HTR-8/SVneo (cell line): ENCODE measurements at places on chromosomes 6 and 20.
A peak's percentile ranks its signal among the peaks of the same experiment; 100 is the strongest.

DNA sequence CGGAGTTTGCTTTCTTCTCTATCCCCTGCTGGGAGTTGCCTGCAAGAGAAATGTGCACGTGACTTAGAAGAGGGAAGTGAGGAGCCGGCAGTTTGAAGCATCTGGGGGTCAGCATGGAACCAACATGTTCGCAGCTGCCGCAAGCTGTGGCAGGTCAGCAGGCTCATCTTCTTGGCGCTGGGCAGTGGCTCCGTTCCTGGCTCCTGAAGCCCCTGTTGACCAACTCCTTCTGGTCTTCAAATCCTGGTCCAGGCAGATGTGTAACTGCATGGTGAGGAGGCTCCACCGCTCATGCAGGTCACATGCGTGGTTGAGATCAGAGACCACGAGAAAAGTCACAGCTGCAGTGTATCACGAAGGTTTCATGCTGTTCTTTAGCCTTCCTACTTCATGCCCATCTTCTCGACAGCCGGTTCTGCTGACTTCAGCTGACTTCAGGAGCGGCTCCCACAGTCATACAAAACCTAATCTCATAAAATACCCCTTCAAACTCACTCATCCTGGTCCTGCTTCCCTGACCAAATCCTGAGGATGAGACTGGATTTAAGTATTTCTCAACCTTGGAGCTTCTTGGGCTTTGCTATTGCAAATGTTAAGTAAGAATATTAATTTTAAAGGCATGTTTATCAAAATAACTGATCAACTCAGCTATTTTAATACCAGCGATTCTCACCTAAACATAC lies 44.9 kb upstream of the BCAS1 start:
- DNase-seq: no peak

GRCh38 chr20:25006431-25007167 lies 14.0 kb upstream of the APMAP start:
- DNase-seq: no peak

DNA sequence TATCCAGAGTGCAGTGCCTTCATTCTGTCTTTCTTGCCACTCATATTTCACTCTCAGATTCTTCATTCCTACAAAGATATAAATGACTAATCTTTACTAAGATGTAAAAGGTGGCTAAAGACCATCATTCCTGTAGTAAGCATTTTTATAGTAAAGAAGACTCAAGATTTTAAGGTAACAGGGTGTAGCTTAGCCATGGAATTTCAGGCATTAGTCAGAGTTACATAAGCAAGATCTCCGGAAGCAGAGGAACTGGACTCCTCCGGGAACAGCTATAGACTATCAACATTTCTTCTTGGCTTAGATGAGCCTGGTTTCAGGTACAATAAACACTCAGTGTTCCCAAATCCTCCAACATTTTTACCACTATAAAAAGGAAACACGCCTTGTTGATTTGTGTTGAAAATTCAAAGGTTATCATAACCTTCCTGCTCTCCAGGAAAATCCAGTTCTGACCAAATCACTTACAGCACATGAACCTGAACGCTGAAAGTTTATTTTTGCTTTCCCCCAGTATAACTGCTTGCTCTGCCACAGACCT lies 23.7 kb downstream of the SERPINB1 start:
- peak; percentile 53 for DNase-seq

- DNase-seq: peak; percentile 90
These were observed at the start of the genes CENPQ and MMUT for GRCh38 chr6:49462927-49463611. Gene CENPQ, plus strand, starts transcription at chr6:49463370. Its CDS starts 6,807 bp downstream, at chr6:49470177. Gene MMUT, minus strand, starts transcription at chr6:49463253. Its CDS starts 3,787 bp downstream, at chr6:49459466.

DNA sequence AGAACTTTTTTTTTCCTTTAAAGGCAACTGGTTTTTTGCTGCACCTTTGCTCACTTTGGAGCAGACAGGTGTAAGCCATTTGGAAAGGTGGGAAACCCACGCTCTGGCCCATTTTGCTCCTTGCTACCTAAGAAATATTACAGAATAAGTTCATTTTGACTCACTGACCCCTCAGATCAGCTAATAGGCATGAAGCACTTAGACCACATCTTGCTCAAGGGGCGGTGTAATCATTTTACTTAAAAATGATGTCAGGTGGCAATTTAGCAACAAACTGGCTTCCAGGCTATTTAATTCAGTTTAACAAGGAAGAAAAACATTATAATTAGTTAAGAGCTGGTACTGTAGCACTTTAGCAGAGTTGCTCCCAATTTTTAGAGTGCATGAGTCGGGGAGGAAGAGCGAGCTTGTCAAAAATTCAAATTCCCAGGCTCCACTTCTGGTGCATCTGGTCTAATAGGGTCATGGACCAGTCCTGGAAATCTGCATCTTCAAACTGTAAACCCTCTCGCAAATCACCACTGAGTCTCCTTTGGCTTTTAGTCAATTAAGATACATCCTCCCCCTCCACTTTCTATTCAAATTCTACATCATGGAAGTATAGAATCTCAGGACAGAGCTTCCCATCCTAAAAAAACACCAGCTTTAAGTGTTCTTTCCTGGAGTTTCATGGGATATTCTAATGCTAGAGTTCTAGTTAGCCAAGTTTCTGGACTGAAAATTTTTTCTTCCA lies 38.2 kb downstream of the JAG1 start:
- no peak for DNase-seq

GRCh38 chr6:90003941-90004340 lies 109.7 kb downstream of the GJA10 start:
- no peak for DNase-seq

GRCh38 chr6:31359581-31359980 lies 2.6 kb upstream of the HLA-B start:
- no peak for DNase-seq

- no peak for DNase-seq
These were observed 87.4 kb upstream of the SHLD1 start for GRCh38 chr20:5662769-5663168.
